Transverse colon (tissue), 4 donors: ENCODE measurements at places on chromosomes 7 and 10.

DNA sequence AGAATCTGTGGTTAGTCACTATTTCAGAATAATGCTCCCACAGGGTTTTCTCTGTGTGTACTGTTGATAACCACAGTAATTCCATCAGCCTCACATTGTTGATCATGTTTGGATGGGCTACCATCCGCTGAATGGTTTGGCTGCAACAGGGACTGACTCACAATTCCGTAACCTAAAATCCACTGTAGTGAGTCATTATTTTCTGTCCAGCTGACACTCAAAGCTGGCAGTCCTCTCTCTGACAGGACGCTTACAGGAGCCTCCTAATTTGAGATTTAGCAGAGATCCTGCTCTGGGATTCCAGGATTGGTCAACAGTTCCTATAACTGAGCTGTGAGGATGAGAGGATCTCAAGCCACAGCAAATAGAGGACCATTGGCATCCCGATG, 32.7 kb downstream of the VWA2 start:
- DNase-seq: no peak

DNA sequence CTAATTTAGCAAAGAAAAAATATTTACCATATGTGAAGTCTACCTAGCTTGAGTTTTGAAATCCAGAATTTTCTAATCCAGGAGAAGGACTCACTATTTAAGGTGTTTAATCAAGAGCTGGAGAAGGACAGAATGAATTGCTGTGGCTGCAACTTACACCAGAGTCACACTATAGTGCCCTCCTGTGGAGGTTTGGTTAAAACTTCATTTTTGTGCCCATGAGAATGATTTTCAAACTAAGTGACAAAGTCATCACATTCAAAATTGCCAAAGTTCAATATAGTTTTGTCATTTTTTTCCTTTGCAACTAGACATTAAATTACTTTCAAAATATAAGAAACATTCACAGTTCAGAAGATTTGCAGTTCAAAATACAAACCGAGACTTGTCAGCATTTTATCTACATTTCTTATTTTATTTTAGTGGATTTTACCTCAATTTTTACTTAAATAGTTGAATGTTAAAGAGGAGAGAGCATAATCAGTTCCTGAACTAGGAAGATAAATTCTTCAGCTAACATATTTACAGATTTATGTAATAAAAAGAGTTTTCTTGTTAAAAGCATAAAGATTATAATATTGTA, 70.7 kb downstream of the CABCOCO1 start:
- DNase-seq: no peak

- DNase-seq: no peak
These were observed 64.3 kb upstream of the TMEM106B start for GRCh38 chr7:12146813-12147212.

DNA sequence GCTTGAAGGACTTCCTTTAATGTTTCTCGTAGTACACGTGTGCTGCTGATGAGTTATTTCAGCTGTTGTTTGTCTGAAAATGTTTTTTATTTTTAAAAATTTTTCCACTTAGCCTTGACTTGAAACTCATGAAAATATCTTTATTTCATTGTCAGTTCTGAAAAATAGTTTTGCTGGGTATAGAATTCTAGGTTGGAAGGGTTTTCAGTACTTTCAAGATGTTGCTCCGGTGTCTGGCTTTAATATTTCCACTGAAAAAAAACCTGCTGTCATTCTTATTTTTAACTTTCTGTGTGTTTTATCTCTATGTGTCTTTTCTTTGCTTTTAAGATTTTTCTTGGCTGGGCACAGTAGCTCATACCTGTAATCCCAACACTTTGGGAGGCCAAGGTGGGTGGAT, 103.8 kb downstream of the UNCX start:
- DNase-seq: no peak

DNA sequence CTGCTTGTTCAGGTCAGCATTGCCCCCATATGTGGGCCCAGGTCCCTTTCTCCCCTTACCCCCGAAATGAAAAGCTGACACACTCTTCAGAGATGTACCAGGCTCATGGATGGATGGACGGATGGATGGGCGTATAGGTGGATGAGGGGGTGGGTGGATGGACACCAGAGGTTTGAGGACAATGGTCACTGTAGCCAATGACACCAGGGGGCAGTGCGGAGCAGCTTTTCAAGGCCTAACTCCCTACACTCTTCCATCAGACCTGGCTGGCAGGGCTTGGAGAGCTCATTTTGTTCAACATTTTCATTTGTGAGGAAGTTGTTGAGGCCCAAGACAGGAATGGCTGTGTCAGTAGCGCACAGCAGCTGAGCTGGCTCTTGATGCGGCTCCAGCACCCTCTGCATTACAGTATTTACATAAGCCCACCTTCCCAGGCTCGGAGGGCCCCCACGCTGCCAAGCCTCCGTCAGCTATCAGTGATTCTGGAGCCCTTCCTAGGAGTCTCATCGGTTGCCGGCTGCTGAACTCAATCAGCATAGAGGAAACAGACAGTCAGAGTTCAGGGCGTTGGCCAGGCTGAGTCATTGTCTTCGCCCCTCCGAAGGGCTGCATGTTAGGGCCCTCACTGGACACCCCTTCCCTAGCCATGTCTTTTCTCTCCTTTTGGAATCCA, 11.6 kb upstream of the FFAR4 start:
- DNase-seq: peak; percentile 83

DNA sequence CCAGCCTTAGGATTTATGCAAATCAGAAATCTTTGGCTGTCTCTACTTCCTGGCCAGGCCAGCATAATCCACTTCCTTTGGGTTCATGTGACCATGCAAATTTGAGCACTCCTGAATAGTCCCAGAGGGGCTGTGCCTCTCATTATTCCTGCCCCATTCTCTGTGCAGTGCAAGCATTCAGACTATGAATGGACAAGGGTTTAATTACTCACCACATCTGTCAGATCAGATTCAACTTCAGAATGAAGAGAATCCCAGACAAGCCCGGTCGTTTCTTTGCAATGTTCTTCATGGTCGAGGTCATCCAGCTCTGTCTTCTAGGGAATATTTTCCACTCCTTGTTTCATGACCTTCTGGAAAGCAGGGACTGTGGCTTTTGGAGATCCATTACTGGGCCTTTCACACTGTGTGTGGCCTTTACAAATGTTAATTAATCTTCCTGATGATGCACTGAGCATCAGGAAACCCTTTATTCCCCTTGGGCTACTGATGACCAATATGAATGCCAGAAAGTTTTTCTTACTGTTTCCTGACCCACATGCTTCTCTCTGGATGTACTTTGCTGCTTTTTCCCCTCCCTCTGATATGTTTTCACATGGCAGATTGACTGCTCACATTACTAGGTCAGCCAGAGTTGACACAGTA, 217.6 kb upstream of the TCF7L2 start:
- DNase-seq: no peak

DNA sequence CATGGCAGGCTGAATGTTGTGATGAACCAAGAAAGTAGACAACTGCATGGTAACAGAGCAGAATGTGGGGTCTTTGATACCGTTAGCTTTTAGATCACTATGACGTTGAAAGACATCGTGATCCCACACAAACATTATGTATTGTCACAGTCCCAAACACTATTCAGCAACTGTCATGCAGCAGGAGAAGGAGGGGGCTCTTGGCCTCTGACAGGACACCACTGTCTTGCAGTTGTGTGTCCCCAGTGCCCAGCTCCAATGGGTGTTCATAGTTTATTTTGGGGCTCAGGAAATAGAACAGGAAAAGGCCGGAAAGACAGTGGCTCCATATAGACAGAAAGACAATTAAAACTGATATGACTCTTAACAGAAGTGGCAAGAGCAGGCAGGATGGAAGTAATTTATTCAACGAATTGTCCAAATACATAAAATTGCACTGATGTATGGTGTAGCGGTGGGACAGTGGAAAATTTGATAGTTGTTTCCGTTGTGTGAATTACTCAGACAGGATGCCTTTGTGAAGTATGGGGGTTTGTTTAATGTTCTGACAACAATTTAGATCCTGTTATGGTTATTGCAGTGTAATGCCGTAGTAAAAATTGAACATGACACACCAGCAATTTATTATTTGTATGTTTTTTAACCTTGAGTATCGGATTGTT, 292.0 kb downstream of the LRMDA start:
- no peak for DNase-seq

GRCh38 chr7:157004521-157005455, 5.7 kb downstream of the MNX1 start:
- no peak for DNase-seq

GRCh38 chr10:122446668-122447423, 7.6 kb upstream of the ARMS2 start:
- no peak for DNase-seq

GRCh38 chr10:102123223-102123622, 3.1 kb upstream of the LDB1 start:
- no peak for DNase-seq

- DNase-seq: no peak
These were observed 89.2 kb downstream of the DYNC2I1 start for GRCh38 chr7:158945519-158945918.

DNA sequence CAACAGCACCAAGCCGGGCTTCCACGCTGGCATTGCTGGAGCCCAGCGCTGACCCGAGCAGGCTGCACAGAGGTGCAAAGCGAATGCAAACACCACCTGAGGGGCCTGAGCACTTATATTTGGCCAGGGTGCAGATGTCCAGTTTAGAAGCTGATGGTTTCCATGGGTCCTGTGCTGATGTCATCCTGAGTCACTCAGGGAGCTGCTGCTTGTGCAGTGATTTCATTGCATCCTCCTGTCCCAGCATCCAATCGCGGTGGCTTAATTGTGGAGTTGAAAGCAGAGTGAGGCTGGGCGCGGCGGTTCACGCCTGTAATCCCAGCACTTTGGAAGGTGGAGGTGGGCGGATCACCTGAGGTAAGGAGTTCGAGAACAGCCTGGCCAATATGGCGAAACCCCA, 410.2 kb upstream of the KLF6 start:
- DNase-seq: peak; percentile 40
